ENCODE measurements at places on chromosomes 6 and 20.
A peak's percentile ranks its signal among the peaks of the same experiment; 100 is the strongest.

GRCh38 chr6:122715725-122716124, 63.8 kb upstream of the FABP7 start:
- DNase-seq = peak; percentile 51

- no peak for DNase-seq
Observed at GRCh38 chr20:23150304-23151007, 64.3 kb upstream of the CD93 start.

- no peak for DNase-seq
Observed at GRCh38 chr6:6661191-6661590, 72.7 kb downstream of the LY86 start.

GRCh38 chr20:20791664-20792568, 79.5 kb upstream of the RALGAPA2 start:
- no peak for DNase-seq

GRCh38 chr20:8764344-8764962, 304.4 kb upstream of the PLCB4 start:
- DNase-seq = peak; percentile 79

DNA sequence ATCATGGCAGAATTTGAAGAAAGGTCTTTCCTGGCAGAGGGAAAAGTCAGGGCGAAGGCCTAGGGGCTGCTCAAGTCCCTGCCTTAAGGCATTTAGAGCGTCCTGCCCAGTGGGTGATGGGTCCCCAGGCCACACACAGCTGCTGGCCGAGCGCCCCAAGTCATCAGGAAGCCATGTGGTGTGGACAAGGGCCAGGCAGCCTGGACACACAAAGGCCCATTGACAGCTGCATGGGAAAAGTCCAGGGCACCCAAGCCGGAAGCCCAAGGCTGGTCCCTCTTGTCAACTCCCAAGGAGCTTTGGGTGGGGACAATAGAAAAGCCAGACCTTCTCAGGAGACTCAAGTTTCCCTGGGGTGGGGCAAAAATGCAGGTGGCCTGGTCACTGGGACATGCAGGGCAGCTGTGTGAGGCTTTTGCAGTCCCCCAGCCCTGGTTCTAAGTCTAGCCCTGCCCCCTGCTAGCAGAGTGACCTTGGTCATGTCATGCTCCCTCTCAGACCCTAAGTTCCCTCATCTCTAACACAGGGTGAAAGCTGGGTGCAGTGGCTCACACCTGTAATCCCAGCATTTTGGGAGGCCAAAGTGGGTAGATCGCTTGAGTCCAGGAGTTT, 44.3 kb upstream of the PTGIS start:
- DNase-seq = no peak

DNA sequence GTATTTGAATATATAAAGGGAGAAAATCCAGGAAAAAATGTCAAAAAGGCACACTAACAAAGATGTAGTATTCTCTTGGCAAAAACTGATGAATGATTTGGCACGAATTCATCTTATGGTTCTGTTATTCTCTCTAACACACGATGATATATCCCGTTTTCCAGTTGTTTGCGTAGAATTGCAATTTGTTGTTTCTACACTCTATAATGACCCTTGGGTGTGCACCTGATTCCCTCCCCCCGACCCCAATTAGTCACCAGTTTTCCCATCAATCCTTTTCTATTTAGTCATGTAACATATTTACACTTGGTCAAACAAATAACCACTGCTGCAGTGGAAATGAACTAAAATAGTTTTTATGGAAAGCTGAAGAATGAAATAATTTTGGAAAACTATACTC, 1.5 kb upstream of the ARID1B start:
- DNase-seq = no peak

- DNase-seq = no peak
Observed at GRCh38 chr20:59253779-59254319, 46.6 kb upstream of the EDN3 start.

GRCh38 chr6:30042476-30042875, 18.6 kb upstream of the POLR1H start:
- no peak for DNase-seq

GRCh38 chr20:37758332-37758731, 64.5 kb downstream of the CTNNBL1 start:
- no peak for DNase-seq

- no peak for DNase-seq
Observed at GRCh38 chr6:109791301-109791700, 100.2 kb downstream of the FIG4 start.

GRCh38 chr20:63150391-63150898, 65.5 kb downstream of the YTHDF1 start:
- DNase-seq = no peak

DNA sequence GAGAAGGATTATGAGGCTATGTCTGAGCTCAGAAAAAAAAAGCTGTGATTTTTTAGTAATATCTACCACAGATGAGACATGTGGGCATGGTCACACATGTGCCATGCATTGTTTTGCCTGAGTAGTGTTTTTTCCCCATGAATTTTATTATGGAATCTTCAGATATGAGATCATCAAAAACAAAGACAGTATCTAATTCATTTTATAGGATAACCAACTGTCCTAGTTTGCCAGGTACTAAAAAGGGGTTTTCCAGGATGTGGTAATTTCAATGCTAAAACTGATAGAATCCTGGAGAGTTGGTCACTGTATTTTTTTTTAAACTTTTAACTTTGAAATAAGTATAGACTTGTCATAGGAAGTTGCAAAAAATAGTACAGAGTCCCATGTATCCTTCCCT, 127.4 kb upstream of the MAP3K7 start:
- no peak for DNase-seq

GRCh38 chr20:62328684-62329388, 26.0 kb downstream of the ADRM1 start:
- DNase-seq = no peak

DNA sequence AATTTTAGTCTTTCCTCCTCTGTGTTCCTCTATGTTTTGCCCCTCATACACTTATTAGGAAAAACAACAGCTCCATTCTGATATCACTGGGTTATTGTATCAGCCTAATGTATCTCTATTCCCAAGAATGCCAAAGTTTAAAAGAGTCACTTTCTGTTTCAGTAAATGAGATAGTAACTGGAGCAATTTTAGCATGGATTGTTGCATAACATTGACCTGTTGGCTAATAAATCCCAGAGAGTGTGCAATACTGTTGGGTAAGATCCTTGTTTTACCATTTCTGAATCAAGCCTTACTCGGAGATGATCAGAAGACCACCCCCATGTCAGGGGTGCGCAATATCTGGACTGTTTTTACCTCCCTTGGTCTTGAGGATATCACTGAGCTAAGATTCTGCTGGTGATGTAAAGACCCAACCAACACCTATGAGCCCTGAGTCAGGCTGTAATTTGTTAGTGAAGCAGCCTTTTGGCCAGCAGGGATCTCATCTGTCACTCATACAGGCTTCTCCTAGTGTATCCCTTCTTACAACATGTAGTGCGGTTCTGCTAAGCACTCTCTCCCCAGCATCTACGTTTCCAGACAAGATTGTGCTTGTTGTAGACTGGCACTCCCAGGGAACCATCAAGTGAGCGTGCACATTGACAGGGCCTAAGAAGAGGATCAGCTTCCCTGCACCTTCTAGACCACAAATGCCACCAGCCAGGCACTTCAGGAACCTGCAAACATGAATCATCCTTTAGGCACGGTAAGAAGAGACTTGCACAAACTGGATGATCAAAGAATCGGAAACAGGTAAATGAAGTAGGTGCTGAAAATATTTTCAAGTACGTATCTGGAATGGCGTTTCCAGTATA, 11.5 kb upstream of the IPCEF1 start:
- no peak for DNase-seq

DNA sequence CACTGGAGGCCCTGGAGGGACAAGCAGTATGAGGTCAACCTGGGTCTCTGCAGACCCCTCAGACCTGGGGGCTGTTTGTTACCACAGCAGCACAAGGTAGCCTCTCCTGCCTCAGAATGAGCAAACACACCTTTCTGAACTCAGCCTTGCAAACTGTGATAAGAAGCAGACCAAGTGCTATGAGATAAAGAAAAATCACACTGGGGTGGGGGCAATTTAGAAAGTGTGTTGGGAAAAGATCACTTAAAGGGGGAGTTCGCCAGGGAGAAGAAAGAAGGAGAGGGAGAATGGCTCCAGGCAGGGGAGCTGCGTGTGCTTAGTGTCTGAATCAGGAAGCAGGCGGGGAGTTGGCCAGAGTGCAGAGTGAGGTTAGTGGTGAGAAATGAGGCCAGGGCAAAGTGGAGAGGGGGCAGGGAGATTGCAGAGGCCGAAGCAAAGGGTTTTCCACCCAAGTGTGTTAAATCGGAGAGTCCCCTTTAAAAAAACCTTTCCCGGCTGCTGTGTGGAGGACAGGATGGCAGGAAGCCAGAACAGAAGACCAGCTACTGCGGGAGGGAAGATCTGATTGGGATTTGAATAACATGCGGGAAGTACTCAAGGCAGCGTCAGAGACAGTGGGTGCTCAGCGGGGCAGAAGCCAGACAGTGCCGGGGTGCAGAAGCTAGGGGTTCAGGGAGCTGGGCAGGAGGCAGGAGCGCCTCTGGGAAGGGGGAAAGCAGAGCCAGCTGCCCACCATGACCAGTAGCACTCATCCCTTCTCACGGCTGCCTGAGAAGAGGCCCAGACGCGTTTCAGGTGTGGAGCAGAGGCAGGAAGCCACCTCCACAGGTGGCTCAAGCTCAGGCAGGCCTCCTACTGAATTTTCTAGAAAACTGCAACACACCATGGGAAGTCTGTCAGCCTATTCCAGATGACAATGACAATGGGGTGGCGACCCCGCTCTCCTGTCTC, 9.0 kb downstream of the ADA start:
- peak; percentile 91 for DNase-seq

DNA sequence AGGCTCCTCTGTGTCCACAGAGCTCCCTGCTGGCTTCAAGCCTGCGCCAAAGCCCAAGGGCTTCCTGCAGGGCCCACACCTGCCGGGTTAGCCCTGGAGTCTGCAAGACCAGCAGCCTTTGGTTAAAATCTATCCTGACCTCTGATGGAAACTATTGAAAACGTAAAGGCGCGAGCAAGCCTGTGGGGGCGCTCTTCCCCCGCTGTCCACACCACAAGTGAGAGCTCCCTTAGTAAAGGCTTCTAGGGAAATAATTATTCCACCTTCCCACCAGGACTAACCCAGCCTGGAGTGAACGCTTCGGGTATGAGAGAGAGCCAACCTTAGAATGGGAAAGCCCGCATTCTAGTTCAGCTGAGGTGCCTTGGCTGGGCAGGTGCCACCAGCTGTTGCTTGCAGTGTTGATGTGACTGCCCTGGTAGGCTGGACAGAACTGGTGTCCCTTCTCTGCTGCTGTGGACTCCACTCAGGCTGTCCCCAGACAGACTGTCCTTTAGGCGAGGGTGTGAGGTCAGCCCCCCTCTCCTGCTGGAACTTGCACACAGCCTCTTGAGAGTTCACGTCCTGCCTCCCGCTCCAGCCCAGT, 68.7 kb downstream of the SYTL3 start:
- DNase-seq = no peak

GRCh38 chr20:914727-915498, 1.2 kb downstream of the ANGPT4 start:
- no peak for DNase-seq

DNA sequence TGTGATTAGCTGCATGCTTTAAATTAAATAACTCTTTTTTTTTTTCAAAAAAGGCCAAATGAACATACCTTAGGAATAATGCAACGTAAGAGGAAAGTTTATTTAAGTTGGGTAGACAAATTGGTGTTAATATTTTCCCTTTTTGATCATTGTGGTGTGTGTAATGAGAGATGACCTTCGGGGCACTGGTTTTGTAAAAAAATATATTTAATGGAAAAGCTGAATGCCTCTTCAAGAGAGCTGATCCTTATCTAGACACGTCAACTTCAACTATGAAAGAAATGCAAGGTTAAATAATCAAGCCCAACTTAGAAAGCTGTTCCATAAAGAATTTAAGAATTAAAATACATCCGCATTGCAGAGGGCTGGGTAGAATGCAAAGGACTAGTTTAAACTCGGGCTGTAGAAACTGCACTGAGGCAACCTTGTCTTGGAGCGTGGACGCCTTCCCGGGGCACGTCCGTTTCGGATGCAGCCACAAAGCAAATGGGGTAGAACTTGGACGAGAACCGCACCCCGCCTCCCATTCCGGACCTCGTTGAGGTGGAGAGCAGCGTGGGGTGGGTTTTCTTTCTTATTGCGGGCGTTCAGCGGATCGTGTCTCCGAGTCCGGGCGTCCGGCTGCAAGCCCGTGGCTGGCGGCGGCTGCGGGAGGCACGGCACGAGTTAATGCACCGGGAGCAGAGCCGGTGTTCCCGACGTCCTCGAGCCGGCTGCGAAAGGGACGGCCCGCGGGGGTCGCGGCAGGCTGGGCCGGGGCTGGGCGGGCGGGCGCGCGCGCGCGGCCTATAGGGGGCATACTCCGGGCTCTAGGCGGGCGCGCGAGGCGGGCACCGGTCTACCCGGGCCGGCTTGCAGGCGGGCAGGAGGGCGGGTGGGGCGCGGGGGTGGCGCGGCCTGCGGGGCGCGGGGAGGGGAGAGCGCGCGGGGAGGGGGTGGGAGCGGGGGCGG, 1.9 kb downstream of the JARID2 start:
- peak; percentile 56 for DNase-seq

DNA sequence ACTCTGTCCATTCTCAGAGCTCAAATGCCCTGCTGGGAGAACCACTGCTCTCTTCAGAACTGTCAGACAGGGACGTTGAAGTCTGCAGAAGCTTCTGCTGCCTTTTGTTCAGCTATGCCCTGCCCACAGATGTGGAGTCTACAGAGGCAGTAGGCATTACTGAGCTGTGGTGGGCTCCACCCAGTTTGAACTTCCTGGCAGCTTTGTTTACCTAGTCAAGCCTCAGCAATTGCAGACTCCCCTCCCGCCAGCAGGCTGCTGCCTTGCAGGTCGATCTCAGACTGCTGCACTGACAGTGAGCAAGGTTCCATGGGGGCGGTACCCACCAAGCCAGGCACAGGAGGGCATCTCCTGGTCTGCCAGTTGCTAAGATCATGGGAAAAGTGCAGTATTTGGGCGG, 21.8 kb upstream of the UFL1 start:
- no peak for DNase-seq

DNA sequence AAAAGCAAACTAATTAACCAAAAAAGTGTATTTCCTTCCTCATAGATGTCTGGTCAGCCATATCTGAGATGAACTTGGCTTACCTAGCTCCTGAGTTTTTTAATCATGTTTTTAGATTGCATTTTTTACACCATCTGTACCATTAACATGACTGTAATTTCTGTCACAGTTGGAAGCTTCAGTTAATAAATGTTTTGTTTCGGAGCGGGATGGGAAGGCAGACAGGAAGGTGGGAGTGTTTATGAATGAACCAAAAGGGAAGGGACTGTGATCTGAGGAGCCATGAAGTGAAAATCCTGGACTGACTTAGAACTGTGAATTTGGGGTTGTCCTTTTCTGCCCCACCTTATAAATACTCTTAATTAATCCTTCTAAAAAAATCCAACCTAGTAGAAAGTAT, 445.6 kb upstream of the SOX4 start:
- DNase-seq = no peak
